ENCODE measurements at places on chromosomes 7 and 10.

GRCh38 chr10:59807629-59808620 is 54.7 kb upstream of the MRLN start:
- DNase-seq: no peak

DNA sequence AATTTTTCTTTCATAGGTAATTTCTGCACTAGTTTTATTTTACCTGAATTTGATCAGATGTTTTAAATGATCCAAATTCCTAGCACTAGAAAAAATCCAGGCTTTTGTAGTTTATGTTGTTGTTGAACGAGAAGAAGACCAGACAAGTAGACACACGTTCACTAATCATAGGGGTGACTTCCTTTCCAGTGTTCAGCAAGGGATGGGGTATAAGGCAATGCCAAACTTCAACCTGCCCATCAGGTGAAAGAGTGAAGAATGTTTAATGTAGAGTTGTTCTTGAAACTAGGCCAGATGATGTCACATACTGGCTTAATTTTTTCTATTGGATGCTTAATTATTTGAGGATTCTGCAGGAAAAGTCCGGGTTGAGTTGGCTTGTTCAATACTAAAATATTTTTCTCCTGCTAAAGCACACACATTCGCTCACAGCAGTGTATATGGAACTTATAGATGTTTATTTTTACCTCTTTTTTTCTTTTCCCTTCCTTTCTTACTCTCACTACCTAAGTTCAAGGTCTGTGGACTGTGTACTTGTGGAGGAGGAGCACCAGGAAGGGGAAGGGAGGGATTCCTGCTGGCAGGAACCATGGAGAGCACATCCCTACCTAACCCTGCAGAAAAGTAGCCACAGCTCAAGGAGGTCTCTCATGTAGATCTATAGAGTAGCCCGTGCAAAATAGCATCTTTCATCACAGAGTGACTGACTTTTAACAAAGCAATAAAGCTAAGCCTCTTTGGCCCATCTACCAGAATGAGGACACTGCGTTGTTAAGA is 23.1 kb upstream of the AKR1E2 start:
- DNase-seq: no peak

DNA sequence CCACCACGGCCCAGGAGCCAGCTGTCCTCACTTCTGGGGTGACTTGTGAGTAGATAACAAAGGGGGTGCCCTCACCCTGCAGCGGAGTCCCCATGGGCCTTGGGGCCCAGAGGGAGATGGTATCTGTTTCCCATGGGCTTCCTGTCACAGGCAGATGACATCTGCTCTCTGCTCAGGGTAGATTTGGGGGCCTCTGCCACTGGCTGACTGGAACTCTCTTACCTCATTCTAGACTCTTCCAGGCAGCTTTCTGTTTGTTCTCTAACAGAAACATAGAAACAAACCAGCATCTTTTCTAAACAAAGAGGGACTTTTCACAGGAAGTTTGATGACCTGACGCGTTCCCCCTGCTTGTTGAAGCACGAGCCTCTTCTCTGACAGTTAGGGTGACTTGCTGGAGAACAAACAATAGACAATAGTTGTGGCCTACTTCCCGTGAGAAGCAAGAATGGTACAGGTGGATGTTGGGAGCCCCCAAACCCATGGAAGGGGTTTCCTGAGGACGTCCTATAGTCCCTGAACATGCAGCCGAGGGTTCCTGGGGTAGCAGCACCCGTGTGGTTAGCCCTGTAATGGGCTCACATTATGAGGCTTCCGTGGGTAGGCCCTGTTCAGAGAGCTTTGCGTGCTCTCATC is 61.6 kb downstream of the GRK5 start:
- DNase-seq: no peak

DNA sequence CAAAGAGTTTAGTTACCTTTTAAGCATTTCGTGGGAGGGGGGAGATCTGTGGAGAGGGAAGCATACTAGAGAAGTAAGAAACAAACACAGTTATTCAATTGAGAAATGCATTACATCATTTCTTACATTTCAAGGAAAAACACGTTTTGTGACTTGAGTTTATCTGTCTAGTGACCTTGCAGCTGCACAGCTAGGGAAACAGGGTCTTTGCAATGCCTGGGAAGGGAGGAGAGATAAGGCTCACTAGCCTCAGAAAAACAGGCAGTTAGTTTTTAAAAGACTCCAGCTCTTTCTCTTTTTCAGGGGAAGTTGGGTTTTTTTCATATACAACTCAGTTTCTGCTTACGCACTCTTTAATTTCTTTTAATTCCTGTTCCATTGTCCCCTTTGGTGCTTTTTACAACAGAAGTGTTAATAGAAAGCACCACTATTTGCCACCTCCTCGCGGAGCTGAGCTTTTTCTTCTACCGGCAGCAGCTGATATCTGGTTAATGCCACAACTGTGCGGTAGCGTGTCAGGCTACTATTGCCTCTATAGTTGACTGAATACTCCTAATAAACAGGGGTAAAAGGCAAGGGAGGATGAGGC is 5.6 kb downstream of the CYP3A43 start:
- no peak for DNase-seq

DNA sequence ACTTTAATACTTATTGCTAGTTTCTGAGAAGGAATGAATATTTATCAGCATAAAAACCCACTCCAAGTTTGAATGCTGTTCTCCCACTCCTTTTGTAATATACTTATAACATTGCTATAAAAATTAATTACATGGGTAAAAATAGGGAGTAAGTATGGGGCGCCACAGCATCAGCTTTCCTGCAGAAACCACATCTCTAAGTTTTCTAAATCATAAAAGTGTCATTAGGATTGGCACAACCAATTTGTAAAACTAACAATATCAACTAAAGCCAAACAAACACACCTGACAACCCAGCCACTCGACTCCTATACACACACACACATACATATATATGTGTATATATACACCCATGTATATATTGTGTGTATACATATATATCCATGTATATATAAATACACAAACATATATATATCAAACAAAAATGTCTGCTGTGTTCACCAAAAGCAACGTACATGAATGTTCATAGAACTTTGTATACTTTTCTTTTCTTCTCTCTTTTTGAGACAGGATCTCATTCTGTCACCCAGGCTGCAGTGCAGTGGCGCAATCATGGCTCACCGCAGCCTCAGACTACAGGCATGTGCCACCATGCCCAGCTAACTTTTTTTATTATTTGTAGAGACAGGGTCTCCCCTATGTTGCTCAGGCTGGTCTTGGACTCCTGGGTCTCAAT is 14.8 kb upstream of the LRRC17 start:
- DNase-seq: no peak

DNA sequence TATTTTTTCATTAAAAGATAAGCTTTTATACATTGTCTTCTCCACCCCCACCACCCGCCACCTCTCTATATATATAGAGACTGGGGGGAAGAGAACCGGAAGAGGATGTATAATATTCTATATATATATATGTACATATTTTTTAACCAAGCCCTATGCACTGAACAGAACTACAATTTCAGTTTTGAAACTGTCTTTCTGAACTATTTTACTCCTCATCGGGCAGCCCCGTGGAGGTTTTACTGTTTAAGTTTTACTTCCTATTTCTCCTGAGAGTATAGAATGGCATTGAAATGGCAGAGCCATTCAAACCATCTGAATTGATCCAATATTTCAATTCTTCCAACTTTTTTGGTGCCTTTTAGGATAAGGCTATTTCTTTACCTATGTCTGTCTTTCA is 1047.1 kb downstream of the NRG3 start:
- DNase-seq: no peak

DNA sequence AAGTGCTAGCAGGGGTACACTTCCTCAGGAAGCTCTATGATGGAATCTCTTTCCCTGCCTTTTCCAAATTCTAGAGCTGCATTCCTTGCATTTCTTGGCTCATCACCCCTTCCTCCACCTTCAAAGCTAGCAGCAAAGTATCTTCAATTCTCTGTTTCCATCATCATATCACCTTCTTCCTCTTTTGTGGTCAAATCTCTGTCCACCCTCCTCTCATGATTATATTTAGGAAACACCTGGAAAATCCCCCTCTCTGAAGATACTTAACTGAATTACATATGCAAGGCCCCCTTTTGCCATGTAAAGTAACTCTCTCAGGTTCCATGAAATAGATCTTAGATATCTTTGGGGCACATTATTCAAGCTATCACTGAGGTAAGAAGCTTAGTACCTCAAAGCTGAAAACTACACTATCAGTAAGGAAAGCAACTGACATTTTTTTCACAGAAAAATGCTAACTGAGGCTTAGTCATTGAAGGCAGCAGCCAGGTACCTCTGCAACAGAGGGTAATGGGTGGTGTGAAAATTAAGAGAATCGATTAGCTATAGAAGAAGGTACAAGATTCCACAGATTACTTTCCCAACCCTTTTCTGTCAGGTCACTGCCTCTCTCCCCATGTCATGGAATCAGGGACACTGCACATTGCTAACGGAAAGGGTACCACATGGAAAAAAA is 197.3 kb downstream of the MACC1 start:
- DNase-seq: no peak

- no peak for DNase-seq
Observed at GRCh38 chr10:93006435-93007039, 54.1 kb upstream of the CYP26C1 start.

GRCh38 chr7:50939021-50939420 is 156.3 kb upstream of the GRB10 start:
- DNase-seq: no peak

GRCh38 chr7:105131033-105131656 is 117.1 kb downstream of the KMT2E start:
- no peak for DNase-seq

DNA sequence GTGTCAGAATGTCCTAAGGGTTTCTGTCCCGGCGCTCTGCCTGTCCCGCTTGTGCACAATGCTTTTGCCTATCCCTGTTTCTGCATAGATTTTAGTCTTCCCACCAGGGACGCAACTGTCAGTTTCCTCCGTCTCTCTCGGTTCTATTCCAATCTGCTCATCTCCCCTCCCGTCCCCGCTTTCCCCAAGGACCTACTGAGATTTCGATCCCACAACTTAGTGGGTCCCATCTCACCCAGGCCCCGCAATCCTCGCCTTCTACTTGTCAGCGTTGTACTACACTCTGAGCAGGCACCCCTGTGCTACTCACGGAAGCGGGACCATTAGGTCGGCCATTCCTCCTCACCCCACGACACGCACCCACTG is 519 bp upstream of the ZNF655 start:
- no peak for DNase-seq

DNA sequence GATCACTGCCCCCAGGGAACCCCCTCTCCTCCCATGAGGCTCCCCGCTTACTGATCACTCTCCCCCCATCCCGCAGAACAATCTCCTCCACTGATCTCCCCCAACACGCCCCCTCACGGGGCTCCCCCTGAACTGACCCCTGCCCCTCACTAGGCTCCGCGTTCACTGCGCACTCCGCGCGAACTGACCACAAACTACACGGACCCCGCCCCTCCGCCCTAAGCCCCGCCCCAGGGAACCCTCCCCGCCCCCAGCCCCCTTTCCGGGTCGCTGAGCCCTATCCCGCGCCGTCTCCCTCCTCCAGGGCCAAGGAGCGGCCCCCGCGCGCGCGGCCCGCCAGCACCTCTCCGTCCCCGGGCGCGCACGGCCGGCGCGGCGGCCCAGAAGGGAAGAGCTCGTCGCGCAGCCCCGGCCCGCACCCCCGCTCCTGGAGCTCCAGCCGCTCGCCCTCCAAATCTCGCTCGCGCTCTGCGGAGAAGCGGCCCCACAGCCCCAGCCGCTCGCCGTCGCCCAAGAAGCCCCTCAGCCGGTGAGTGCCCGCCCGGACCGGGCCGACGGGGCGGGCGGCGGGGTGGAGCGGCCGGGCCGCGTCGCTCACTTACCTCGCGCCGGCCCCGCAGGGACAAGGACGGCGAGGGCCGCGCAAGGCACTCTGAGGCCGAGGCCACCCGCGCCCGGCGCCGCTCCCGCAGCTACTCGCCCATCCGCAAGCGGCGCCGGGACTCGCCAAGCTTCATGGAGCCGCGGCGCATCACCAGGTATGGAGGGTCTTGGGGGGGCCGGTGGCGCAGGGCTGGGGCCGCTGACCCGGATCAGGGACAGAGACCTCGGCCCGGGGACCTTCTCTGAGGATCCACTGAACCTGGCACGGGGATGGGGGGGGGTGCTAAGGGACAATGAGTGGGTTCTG is 19.9 kb upstream of the HSPB1 start:
- DNase-seq: no peak

DNA sequence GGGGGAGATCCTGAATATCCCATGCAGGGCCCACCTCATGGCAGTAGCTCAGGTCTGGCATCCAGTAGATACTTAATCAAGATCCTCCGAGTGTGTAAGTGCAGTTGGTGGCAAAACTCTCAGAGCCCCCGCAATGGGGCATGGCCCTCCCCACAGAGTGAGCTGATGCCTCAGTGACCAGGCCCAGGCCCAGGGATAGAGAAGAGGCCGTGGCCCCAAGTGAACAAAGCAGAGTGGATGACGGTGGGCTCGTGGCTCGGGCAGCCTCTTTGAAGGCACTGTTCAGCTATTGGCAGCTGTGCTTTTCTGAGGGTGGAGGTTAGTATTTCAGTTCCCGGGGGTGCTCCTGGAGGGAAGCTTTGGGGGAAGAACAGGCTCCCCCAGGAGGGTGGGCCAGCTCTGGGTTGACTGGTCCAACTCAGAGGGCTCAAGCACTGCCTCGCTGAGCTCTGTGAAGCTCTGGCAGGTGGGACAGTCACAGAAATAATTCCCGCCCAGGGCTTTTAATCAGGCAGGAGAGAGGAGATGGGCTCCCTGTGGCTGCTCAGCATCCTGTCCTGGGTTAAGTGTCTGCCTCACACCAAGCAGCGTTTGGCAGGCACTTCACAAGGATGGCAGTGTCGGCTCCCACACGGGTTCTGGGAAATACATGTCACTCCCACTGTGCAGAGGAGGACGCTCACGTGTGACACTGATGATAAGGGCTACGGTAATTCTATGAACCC is 583.6 kb downstream of the TCERG1L start:
- DNase-seq: no peak

- no peak for DNase-seq
Observed at GRCh38 chr7:134356421-134356936, 39.7 kb upstream of the SLC35B4 start.

GRCh38 chr7:131164025-131164925 is 163.4 kb upstream of the MKLN1 start:
- no peak for DNase-seq

DNA sequence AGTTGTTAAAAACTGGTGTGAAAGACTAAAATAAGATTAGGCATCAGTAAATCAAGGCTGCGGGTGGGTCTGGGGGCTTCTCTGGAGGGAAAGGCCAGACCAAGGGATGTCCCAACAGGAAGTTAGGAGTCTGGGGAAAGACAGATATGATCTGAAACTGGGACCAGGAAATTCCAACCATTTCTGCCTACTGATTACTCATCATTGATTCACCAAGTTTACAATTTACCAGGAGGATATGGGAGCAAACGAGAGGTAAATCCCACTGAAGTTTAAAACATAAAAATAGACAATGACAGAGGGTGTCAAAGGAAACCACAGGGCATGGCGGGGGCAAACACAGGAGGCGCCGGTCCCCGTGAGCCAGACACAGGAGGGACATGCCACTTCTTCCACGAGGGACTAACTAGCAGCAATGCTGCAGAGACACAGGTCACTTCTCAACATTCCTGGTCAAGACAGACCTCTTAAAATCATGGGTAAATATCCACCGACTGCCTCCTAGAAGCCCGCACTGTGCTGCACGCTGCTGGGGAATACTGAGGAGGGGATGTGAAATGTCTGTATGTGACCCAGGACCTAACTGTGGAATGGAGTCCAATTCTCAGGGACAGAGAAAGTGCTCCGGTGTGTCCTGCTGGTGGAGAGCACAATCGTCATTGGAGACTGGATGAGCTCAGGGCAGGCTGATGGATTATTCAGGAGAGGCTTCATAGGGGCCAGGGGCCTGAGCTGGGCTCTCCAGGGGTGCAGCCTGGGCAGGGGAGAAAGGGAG is 153.4 kb upstream of the KLF14 start:
- DNase-seq: no peak
